Pancreas (tissue), 10 donors: ENCODE measurements at places on chromosomes 12 and 14. TPM values are rescaled to one million over a fixed set of nuclear protein-coding genes. Genes with fewer than 3 reads are reported as not detected.

CABP1 gene
- 5.7 TPM for polyA plus RNA-seq

CLEC1B gene
- polyA plus RNA-seq = 0.02 TPM

DNA sequence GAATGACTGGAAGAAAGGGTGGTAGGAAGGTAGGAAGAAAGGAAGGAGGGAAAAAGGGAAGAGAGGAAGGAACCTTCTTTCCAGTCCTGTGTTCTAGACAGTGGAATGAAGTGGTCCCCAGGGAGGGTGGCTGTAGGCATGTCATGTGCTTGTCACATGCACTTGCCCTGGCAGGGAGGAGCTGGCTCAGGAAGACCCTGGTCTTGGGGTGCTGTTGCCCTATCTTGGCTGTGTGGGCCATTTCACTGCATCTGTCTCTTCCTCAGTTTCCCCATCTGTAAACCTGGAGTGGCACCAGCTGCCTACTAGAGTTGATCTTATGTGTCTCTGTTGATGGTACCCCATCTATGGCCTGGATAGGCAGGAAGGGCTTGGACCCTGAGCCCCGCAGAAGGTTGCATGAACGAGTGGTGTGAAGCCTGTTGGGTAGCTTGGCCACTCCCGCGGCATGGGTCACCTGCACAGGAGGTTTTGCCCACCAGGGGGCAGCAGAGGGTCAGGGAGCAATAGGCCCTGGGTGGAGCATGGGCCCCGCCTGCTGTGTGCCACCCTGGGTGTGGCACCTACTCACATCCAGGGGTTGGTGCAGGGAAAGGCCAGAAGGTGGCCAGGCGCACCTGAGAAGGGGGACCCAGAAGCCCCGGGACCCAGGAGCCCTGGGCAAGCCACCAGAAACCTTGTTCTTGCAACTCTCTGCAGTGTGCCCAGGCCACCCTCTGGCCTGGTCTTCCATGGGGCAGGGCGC is 25.1 kb downstream of the MEG3 start:
- DNase-seq = peak; percentile 85

GRCh38 chr12:107474639-107475539 is 210.7 kb upstream of the PWP1 start:
- DNase-seq = no peak

DNA sequence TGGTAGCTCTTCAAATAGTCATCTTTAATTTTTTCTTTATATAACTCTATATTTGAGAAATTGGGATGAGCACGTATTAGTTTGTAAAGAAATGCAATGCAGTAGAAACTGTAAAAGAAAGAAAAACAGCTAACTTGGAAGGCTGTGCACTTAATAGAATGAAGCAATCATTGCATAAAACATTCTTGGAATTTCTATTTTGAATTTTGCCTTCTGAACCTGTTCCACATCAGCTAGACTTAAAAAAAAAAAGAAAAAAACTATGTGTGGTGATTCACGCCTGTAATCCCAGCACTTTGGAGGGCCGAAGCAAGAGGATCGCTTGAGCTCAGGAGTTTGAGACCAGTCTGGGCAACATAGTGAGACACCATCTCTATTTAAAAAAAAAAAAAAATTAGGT is 29.4 kb downstream of the SCN8A start:
- DNase-seq = no peak

DNA sequence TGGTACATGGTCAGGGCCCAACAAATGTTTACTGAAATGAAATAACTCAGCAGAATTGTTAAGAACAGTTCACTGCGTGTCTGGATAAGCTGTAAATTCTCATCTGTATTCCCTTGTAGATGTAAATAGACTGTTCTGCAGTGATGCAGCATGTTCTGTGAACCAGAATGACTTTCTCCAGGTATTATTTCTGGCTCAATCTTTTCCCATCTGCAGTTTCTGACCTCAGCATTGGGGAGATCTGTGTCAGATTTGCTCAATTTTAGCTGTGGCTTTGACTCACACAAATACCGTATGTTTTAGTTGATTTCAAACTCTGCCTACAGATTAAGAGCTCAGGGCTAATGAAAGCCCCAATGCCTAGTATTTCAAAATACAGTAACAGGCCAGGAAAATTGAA is 49.2 kb upstream of the DICER1 start:
- no peak for DNase-seq

DNA sequence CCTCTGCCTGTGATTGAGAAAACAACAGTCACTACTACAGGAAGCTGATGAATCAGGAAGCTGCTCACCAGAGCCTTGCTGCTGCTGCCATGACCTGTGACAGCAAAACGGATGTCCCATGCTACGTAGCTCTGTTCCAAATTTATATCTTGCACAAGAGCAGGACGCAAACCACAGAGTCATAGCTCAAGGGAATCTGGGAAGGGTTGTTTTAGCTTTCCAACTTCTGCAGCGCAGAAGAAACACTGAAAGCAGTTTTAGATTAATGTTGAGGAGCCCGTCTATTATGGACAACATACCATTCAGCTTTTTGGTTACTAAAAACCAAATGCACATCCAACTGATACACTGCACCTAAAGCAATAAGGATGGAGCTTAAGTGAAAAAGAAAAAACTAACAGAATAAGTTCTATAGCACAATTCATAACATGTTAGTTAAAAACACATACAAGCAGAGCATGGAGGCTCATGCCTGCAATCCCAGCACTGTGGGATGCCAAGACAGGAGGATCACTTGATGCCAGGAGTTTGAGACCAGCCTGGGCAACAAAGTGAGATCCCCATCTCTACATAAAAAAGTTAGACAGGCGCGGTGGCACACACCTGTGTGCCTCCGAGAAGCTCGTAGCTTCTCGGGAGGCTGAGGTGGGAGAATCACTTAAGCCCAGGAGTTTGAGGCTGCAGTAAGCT is 1.7 kb upstream of the ANKRD33 start:
- DNase-seq = no peak

DNA sequence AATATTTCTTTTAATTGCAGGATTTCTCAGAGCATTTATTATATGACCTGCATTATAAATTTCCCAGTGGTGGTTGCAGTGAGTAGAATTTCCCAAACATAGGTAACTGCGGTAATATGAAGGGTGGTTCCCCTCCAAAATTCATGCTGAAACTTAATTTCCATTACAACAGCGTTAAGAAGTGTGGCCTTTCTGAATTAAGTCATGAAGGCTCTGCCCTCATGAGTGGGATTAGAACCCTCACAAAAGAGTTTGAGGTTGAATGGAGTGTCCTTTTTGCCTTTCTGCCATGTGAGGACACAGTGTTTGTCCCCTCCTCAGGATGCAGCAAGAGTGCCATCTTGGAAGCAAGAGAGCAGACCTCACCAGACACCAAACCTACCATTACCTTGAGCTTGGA is 233.6 kb downstream of the KTN1 start:
- no peak for DNase-seq
